HT-29 (cell line): ENCODE measurements at places on chromosomes 1 and 21.

GRCh38 chr1:184408580-184408979 is 21.8 kb downstream of the C1orf21 start:
- no peak for DNase-seq

GRCh38 chr1:208251015-208251414 is 6.8 kb upstream of the PLXNA2 start:
- no peak for DNase-seq

DNA sequence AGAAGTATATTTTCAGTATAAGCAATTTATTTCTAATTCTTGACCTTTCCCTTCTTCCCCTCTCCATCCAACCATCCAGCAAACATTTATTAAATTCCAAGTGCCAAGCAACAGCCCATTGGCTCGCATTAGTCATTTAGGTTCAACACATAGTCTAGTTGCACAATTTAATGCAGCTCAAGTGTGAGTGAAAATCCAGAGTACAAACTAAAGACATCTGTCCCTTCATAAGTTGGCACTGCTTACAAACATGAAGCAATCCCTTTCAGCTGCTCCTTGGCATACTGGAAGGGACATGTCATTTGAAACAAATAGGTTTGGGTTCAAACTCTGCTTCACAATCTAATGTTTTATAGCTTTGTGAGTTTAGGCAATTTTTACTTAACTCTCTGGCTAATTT is 10.7 kb downstream of the CASQ2 start:
- no peak for DNase-seq

DNA sequence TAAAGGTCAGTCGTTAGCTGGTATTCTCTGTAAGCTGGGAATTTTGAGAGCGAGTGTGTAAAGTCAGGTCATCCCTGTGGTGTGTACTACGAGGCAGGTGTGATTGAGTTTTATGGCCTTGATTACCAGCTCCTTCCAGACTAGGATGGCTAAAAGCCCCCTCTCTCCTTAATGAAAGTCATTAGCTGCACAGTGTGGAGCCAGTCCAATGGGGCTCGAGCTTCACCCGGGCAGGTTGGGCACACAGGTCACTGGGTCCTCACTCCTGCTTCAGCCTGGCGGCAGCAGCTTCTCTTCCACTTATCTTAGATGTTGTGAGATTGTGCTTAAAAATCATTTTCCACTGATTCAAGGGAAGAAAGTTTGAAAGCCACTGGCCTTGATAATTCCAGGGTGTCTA is 3.0 kb downstream of the DMRTB1 start:
- DNase-seq, result no peak

DNA sequence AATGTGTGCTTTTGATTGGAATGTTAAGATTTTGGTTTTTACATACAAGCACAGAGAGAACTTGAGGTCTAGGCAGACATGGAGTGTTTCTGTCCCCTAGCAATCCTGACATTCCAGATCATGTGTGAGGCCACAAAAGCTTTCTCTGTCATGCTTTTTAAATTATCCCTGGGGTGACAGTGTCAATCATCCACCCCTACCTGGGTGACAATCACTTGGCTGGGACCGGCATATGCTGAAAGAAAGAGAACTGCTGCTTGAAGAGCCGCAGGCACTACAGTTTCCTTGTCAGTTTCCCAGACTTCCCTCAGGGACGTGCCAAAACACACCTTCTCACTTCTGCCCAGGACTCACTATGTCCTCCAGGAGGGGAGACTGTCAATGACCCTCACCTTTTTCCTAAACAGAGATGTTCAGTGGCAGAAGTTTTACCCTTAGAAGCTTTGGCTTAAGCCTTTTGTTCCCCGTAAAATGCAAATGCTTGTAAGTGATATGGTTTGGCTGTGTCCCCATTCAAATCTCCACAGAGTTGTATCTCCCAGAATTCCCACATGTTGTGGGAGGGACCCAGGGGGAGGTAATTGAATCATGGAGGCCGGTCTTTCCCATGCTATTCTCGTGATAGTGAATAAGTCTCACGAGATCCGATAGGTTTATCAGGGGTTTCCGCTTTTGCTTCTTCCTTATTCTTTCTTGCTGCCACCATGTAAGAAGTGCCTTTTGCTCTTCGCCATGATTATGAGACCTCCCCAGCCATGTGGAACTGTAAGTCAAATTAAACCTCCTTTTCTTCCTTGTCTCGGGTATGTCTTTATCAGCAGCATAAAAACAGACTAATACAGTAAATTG is 217.4 kb downstream of the FGGY start:
- no peak for DNase-seq

DNA sequence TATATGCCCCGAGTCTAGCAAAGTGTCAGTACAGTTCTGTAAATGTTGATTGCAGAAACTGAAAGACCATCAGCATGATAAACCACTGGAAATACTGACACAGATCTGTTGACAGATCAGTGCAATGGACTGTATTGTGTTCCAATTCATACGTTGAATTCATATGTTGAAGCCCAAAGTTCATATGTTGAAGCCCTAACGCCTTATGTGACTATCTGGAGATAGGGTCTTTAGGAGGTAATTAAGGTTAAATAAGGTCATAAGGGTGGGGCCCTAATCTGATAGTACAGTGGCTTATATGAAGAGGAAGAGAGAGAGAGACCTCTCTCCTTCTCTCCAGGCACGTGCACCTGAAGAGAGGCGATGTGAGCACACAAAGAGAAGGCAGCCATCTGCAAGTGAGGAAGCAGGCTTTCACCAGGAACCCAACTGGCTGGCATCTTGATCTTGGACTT is 144.7 kb downstream of the MRPL39 start:
- no peak for DNase-seq

GRCh38 chr1:212958175-212958574 is 7.8 kb downstream of the VASH2 start:
- no peak for DNase-seq
